ENCODE measurements at places on chromosomes 13 and 19.

GRCh38 chr19:49856574-49857021 is 5.6 kb downstream of the PTOV1 start:
- DNase-seq: no peak

DNA sequence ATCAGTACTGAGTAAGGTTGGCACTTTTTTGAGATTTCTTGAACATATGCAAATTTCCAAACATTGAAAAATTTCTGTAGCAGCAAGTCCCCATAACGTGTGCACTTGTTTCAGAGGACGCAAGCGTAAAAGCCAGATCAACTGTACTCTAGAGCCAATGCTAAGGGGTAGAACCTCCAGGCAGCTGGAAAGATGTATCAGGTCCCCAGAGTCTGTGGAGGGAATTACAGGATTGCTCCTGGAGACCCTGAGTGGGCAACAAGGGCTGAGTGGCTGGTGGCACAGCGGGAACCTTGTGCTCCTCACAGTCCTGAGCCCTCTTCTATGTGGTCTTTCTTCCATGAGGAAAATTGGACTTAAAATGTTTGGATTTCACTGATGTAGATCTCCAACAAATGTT is 53.9 kb upstream of the AMER2 start:
- no peak for DNase-seq

- no peak for DNase-seq
These were observed 61.1 kb downstream of the SACS start for GRCh38 chr13:23372264-23372906.

DNA sequence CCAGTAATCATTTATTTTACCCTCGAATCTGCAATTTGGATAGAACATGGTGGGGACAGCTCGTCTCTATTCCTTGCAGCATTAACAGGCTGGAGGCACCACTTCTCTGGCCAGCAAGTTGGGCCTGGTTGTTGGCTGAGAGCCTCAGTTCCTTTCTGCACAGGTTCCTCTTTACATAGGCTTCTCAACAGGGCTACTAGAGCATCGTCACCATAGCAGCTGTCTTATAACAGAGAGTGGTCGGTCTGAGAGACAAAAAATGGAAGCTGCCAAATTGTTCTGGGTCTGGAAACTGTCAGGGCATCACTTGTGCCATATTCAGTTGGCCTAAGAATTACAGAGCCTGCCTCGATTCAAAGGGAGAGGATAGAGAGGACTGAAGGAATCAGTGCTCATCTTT is 86.7 kb downstream of the DNAJC15 start:
- no peak for DNase-seq

- DNase-seq: no peak
These were observed 595 bp downstream of the XAB2 start for GRCh38 chr19:7628589-7629311.

DNA sequence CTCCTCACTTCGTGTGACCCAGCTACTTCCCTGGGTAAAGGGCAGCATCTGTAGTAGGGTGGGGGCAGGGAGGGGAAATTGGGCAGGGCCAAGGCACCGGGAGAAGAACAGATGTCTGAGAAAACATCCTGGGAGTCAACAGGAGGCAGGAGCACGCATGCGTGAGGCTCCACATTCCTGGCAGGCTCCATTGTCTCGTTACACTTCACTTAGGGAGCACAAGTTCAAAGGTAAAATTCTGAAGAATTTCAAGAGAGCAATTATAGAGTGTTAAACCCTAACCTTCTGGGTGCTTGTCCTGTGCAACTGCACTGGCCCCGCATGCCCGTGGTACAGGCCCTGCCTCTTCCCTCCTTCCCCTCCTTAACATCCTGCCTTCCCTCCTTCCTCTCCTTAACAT is 79.6 kb upstream of the POMP start:
- DNase-seq: no peak

- no peak for DNase-seq
These were observed 116.9 kb downstream of the SIPA1L3 start for GRCh38 chr19:38023671-38024541.

DNA sequence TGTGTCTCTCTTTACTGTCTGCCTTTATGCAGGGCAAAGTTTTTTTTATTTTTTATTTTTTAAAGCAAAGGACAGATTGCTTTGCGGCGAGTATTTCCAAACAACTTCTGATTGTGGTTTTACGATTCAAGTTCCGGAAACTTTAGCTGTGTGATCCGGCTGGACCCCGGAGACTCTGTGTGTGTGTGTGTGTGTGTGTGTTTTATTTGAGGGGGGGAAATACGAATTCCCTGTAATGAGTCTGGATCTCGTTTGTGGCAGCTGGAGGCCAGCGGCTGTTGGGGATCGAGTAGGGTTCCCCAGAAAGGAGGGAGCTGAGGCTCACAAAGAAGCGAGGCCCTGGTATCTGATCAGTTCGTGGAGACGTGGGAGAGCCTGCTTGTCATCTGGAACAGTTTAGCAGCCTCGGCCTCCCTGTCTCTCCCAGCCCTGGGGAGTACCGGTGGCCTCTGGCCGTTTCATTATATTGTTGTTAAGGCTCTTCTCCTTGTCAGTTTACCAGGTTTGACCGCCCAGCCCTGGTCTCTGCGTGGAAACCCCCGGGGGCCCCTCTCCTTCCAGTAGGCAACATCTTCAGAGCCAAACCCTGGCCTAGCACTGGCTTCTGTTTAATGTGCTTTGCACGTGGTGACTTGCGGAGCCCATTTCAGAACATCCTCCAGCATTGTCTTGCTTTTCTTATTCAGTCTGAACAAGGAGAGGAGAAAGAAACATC is 1.3 kb downstream of the FARP1 start:
- no peak for DNase-seq

DNA sequence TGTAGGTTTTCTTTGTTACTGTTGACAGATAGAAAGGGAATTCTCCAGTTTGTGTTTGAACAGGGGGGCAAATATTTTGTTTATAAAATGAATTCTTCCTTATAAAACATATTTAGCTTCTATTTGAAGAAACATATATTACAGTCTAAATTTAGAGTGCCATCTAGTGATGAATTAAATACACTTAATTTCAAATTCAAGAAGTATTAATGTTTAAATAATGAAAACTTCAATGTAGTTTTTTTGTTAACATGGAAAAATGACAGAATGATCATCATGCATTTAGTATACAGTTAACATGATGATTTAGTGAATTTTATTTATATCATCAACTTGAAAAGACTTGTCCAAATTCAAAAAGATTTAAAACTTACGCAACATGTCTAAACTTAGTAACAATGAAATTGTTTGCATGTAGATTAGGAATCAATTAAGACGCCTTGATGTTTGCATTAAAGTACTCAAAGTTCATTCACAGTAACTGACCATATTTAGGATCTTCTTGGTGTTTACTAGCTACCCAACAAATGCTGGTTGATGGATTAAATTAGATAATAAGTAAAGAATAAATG is 765.9 kb upstream of the SLITRK1 start:
- DNase-seq: no peak

DNA sequence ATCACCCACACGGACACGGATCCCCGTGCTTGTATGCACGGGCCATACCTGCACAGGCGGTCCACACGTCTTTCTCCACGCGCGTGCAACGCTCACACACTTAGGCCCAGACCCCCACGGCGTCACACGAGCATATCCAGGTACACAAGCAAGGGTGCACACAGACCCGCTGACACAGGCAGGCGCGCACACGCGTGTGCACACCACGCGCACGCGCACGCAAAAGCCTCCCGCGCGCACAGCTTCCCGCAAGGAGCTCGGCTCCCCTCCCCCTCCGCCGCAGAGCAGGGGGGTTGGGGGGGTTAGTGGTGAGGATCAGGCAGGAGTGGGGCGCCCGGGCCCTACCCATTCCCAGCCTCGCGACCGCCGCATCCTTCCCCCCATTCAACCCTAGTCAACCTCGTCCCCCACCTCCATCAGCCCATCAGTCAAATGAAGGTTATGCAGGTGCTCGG is 407 bp downstream of the RAB3A start:
- DNase-seq: no peak

DNA sequence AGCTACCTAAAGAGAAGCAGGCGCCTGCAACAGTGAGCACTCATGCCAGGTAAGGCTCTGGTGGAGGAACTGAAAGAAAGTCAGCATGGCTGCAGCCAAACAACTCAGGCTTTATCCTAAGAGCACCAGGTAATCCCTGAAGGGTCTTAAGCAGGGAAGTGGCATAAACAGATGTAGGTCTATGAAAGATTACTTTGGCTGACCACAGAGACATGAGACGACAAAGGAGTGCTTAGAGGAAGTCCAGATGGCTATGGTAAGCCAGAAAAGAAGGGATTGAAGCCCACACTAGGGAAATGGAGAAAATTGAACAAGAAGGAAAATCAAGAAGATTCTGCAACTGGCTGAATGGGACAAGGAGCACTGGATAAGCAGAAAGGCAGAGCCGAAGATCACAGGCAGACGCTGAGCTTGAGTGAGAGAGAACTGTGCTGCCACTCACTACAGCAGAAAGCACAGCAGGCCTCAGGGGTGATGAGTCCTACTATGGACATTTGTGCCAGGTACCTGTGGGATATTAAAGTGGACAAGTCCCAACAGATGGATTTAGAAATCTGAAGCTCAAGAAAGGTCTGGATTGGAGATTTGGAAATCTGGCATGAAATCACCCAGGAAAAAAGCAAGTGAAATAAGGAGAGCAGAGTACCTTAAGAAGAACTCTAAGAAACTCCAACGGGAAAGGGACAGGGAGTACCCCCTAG is 4.2 kb downstream of the RCBTB1 start:
- no peak for DNase-seq

GRCh38 chr19:57947419-57948134 is at the start of gene ZNF256:
ZNF256 (minus strand) TSS chr19:57947706; CDS start chr19:57947474, 232 bp downstream.
- DNase-seq: peak; percentile 32

DNA sequence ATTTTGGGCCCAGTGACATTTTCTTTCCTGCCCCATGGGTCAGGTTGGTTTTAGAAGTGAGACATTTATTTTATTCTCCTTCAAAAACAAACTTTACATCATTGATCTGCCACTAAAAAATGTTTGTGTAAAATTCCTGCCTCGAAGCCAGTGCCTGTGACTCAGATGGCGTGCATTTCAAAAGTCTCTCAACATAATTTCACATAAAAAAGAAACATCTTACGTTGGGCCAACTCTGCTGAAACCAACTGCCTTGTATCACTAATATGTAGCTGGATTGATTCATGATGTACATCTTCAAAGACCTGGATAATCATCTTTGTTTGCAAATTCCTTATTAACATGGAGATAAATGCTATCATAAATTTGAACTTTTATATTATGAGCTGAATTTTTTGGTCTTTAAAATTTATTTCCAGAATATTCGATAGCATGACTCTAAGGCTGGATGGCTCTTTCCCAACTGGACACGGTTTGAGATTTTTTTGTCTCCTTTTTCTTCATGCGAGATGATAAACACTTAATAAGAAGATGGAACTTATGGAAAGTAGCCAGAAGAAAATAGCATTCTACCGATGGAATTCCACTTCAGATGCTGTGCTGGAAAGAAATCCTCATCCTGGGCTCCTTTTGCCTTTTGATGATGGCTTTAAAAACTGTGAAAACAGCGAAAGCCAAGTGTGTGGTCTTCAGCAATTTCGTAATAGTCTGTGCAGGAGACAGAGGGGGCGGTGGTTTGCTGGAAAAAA is 420.5 kb downstream of the FGF9 start:
- DNase-seq: no peak

DNA sequence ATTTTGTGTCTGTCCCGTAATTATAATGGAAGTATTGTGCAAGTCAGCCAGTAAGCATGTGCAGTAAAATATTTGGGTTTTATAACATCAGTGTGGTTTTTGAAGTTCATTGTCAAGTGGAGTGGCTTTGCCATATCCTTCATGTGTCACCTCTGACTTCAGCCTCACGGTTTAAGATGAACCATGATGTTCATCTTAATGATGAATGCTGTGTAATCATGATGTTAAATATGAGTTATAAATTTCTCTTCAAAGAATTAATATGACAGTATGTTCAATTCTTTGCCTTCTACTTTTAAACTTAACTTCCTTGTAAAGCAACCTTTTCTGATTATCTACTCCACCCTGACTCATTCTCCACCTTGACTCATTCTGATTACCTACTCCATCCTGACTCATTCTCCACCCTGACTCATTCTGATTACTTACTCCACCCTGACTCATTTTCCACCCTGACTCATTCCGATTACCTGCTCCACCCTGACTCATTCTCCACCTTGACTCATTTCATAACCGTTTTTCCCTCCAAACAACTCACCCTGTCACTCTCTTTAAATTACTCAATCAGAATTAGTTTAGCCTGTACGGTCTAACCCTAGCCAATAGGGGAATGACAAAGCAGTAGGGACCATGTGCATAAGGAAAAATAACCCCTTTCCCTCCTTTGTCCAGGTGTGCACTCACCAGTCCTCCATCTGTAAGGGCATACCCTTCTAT is 50.3 kb upstream of the ANKRD10 start:
- DNase-seq: no peak

DNA sequence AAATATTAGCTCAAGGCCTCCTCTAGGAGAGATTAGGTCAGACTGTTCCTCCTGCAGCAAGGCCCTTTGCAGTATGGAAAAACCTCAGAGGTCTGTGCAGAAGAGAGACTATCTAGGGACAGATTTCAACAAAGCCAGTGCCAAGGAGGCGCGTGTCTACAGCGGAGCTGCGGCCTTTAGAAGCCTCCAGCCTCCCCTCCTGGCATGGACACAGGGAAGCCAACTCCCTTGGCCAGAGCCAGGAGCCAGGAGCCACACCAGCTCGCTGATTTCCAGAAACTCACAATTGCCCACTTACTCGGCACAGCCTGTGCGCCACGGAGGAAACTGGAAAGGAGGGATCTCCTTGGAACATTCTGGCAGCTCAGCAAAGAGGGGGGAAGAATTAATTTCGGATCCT is 63.4 kb downstream of the INSR start:
- DNase-seq: no peak

- DNase-seq: no peak
These were observed 5.0 kb upstream of the YJU2 start for GRCh38 chr19:4241824-4242430.
